ENCODE measurements at places on chromosomes 12 and 14. TPM values are rescaled to one million over a fixed set of nuclear protein-coding genes. Genes with fewer than 3 reads are reported as not detected.

- DNase-seq = peak; percentile 73
Measured at GRCh38 chr14:34053666-34054065, 102.8 kb upstream of the EGLN3 start.

DNA sequence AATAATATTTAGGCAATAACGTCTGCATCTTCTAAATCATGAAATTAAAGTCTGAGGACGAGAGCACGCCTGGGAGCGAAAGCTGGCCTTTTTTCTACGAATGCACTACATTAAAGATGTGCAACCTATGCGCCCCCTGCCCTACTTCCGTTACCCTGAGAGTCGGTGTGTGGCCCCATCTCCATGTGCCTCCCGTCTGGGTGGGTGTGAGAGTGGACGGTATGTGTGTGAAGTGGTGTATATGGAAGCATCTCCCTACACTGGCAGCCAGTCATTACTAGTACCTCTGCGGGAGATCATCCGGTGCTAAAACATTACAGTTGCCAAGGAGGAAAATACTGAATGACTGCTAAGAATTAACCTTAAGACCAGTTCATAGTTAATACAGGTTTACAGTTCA is 19.3 kb downstream of the CKB start:
- DNase-seq = no peak

DNA sequence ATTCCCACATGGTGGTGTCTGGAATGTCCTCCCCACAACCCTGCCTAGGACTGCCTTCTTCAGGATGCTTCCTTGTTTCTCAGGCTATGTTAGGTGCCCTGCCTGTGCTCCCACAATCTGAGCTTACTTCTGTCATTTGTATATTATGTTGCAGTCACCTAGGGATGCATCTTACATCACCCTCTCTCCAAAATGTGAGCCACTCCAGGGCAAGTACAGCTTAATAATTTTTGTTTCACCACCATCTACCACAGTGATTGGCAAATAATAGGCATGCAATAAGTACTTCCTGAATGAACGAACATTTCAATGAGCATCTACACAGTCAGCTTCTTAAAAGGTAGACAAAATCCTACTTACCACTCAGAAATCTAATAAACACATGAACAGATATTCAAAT is 37.6 kb downstream of the ZFYVE26 start:
- no peak for DNase-seq

GRCh38 chr12:57242691-57243454 is 8.1 kb downstream of the STAC3 start:
- peak; percentile 66 for DNase-seq

GRCh38 chr14:49849213-49849847 is 3.3 kb downstream of the NEMF start:
- no peak for DNase-seq

GRCh38 chr12:104055686-104056388 is 5.8 kb upstream of the GLT8D2 start:
- peak; percentile 88 for DNase-seq

DNA sequence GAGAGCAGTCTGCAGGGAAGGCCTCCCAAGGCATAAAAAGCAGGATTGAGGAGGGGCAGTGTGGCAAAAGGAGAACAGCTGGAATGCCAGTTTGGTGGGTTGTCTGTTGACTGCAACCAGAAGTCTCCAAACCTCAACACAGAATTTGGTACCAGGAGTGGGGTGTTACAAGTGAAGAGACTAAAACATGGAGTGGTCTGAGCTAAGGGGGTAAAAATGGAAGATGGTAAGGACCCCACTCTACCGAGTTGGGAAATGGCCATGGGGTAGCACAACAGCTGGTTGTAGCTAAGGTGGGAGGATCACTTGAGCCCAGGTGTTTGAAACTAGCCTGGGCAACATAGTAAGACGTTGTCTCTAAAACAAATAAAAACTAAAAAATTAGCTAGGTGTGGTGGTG is 17.8 kb upstream of the KLC1 start:
- DNase-seq = no peak

DNA sequence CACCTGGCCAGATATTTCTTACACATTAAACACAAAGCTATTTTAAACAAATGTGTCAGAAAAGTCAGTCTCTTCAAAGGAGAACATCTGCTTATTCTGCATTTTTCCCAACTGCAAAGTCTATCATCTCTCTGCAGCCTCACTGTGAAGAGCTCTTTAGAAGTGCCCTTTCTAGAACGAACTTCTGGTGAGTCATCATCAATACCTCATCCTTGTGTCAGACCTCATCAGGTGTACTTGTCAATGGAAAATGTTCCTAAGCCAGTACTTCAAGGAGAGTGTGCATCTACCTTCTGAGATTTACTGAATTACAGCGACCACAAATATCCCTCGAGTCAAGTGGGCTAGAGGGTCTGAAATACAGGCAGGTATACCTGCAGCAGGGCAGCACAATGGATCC is 457.3 kb downstream of the LRIG3 start:
- DNase-seq = no peak

Gene ASCL1
- not detected for polyA plus RNA-seq

Gene NTN4
- 17.9 TPM for polyA plus RNA-seq

Gene RBP5
- polyA plus RNA-seq = 1.8 TPM
